Activated CD8-positive, alpha-beta memory T cell treated with anti-CD3 and anti-CD28 coated beads for 36 hours (primary cell): ENCODE measurements at places on chromosomes 13 and 19. TPM values are rescaled to one million over a fixed set of nuclear protein-coding genes. Genes with fewer than 3 reads are reported as not detected.

Gene ING1
- 18.0 TPM for total RNA-seq

Gene COX6B2
- not detected for total RNA-seq

Gene RGCC
- total RNA-seq, result 129 TPM

Gene OR10H5
- total RNA-seq, result not detected

Gene CGB5
- not detected for total RNA-seq

Gene CNN1
- not detected for total RNA-seq

Gene PALM3
- total RNA-seq, result not detected

Gene JSRP1
- 0.61 TPM for total RNA-seq

Gene ZNF525
- total RNA-seq, result 18.3 TPM

Gene FCER2
- total RNA-seq, result 1.8 TPM

Gene KLK3
- total RNA-seq, result not detected

Gene OVOL3
- not detected for total RNA-seq

Gene ZNF577
- total RNA-seq, result 4.6 TPM

Gene ZNF382
- 10.3 TPM for total RNA-seq

Gene PSG3
- total RNA-seq, result not detected

Gene ANGPTL4
- 0.42 TPM for total RNA-seq

Gene PIK3R2
- total RNA-seq, result 18.6 TPM

Gene SGCG
- not detected for total RNA-seq

Gene AP1M2
- not detected for total RNA-seq

Gene ZNF45
- 10.0 TPM for total RNA-seq

Gene GRK1
- total RNA-seq, result not detected

Gene HSD17B14
- total RNA-seq, result 0.27 TPM

Gene CACNG6
- not detected for total RNA-seq

Gene KLHL1
- total RNA-seq, result not detected

Gene KIR3DL1
- total RNA-seq, result 0.23 TPM

Gene P2RY11
- 68.9 TPM for total RNA-seq

Gene FCGBP
- total RNA-seq, result 2.1 TPM

Gene FAM216B
- total RNA-seq, result not detected

Gene PSPN
- total RNA-seq, result 1.2 TPM

Gene ZSCAN4
- not detected for total RNA-seq

Gene TNFSF13B
- 0.53 TPM for total RNA-seq

Gene DACH1
- total RNA-seq, result not detected

Gene SNRPA
- 237 TPM for total RNA-seq

Gene LSM7
- total RNA-seq, result 170 TPM

Gene CERS4
- total RNA-seq, result 18.0 TPM
